Hypothalamus (tissue), 51 donors: ENCODE measurements at places on chromosomes 4 and X.

DNA sequence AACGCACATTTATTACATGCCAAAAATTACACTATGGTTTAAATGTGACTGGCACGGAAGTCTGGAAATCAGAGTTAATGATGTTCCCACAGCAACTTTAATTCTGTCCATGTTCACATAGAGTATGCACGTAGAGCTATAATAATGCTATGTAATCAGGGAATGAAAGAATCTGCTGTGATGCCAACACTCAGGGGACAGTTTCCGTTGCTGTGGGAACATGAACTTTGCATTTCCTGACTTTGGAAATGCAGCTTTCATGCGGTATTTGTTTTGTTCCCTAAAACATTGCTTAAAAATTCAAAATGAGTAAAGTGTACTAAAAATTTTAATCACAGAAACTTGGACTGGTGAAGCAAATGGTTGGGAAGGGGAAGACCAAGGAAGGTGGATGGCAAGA is 65.7 kb downstream of the MAGEA1 start:
- no peak for DNase-seq

GRCh38 chr4:113435893-113436292 is 325.6 kb downstream of the CAMK2D start:
- no peak for DNase-seq

DNA sequence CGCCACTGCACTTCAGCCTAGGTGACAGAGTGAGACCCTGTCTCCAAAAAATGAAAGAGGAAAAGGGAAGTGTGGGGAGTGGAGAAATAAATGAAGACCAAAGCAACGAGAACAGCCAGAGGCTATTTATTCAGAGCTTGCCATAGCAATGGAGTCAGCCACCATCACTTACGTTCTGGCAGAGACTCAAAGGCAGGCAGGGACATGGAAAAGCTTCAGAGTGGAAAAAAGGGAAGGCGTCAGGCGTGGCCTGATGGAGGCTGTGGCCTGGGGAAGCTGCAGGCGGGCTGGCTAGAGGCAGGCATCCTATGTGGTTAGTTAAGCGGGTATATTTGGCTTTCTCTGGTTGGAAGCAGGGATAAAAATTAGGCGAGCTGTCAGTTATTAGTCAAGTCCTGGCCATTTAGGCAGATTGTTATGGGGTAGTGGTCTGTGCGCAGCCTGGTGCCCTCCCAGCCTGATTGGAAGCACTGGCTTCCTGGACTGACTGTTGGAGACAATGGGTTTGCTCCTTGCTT is 73.3 kb downstream of the DCTD start:
- no peak for DNase-seq

DNA sequence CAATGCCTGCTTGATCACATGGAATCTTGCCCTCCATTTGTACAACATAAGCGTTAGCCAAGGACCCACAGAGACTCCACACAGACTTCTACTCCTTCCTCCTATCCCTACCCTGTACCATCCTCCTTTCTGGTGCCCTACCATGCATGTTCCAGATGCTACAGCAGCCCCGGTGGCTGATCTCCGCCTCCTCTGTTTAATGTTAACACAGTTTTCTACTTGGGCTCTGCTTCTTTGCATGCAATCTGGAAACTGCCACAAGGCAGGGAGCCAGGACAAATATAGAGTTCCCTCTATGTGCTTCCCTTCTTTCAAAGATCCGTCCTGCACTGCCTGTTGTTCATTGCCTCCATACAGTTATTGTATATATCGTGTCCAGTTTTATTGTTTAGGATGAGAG is 368.6 kb upstream of the TENM3 start:
- no peak for DNase-seq

DNA sequence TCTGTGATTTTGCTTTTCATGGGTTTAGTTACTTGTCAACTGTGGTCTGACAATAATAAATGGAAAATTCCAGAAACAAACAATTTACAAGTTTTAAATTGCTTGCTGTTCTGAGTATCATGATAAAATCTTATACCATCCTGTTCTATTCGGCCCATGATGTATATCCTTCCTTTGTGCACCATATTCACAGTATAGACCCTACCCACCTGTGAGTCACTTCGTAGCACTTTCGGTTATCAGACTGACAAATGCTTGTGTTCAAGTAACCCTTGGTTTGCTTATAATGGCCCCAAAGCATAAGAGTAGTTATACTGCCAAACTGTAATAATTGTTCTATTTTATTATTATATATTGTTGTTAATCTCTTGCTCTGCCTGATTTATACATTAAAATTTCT is 1183.4 kb upstream of the PCDH7 start:
- no peak for DNase-seq
